Kidney epithelial cell (primary cell): ENCODE measurements at places on chromosomes 11 and 22. TPM values are rescaled to one million over a fixed set of nuclear protein-coding genes. Genes with fewer than 3 reads are reported as not detected.
A peak's percentile ranks its signal among the peaks of the same experiment; 100 is the strongest.

DNA sequence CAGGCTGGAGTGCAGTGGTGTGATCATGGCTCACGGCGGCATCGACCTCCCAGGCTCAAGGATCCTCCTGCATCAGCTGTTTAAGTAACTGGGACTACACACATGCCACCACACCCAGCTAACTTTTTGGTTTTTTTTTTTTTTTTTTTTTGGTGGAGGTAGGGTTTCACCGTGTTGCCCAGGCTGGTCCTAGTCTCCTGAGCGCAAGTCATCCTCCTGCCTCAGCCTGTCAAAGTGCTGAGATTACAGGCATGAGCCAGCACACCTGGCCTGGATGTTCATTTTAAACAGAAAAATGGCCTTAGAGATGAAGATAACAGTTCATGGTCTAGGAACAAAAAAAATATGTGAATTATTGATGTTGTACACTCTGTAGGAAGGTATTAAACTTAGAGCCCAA lies 13.6 kb upstream of the SLC25A18 start:
- DNase-seq: no peak

- no peak for DNase-seq
These were observed 24.0 kb downstream of the MARK2 start for GRCh38 chr11:63862923-63863322.

CENATAC gene
- 25.4 and 29.8 TPM in 2 replicates for total RNA-seq

DNA sequence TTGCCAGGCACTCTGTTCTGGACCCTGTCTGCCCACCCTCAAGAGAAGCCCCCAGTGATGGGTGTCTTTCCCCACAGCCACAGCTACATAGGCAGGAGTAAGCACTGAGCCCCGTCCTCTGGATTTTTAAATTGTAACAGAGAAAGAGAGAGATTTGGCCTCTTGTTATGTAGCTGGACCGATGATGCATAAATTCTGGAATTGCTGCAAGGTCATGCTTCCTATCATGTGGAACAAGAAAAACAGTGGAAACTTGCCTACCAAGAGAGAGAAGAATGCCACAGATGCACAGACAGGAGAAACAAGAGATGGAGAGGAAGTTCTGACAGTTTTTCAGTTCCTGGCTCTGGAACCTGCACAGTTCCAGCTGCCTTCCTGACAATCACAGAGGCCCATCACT lies 150.2 kb downstream of the ETS1 start:
- DNase-seq: peak; percentile 92

NRXN2 gene
- total RNA-seq: not detected in 2 replicates

NDUFC2 gene
- 98.5 and 155 TPM in 2 replicates for total RNA-seq

NF2 gene
- 110 and 111 TPM in 2 replicates for total RNA-seq

GRCh38 chr22:32517488-32517887 lies 42.9 kb downstream of the FBXO7 start:
- no peak for DNase-seq

DNA sequence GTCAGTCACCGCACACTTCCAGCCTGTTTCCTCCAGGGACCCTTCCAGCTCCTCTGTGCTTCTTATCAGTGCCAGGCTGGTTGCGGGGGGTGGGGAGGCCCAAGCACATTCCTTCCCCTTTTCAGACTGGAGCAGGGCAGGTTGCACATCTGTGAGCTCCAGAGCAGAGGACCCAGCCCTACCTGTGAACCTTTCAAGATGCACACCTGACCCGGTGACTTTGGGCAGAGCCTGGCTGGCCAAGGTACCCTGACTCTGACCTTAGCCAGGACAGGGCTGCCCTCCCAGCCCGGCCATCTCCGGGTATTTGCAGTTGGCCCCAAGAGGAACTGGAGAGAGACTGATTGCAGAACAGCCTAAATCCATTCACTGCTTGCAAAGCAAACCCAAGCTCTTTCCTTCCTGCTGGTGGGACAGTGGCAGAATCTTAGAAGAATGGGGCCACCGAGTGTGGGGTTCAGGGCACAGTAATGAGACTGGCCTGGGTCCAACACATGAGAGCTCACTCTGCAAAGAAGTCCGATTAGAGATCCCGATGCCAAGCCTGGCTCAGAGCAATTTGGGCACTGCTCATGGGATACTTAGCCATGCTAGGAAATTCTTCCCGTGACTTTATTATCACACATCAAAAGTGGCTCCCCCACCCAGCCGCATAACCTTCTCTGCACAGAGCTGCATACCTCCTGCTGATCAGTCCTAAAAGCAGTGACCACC lies 64.7 kb upstream of the CCND1 start:
- DNase-seq: no peak

DNA sequence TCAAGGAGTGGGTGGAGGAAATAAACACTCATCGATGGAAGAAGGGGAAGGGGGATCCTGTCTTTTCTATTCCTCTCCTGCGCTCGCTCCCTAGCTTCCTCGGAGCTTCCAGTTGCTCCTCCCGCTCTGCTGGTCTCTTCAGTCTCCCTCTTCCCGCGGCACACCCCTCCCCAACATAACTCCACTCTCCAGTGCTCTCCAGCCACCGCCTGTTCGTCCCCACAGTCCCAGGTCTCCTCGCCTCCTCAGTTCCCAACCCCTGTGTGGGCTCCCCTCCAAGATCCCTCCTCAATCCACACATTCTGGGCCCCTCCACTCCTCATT lies 438 bp downstream of the ZW10 start:
- no peak for DNase-seq

DNA sequence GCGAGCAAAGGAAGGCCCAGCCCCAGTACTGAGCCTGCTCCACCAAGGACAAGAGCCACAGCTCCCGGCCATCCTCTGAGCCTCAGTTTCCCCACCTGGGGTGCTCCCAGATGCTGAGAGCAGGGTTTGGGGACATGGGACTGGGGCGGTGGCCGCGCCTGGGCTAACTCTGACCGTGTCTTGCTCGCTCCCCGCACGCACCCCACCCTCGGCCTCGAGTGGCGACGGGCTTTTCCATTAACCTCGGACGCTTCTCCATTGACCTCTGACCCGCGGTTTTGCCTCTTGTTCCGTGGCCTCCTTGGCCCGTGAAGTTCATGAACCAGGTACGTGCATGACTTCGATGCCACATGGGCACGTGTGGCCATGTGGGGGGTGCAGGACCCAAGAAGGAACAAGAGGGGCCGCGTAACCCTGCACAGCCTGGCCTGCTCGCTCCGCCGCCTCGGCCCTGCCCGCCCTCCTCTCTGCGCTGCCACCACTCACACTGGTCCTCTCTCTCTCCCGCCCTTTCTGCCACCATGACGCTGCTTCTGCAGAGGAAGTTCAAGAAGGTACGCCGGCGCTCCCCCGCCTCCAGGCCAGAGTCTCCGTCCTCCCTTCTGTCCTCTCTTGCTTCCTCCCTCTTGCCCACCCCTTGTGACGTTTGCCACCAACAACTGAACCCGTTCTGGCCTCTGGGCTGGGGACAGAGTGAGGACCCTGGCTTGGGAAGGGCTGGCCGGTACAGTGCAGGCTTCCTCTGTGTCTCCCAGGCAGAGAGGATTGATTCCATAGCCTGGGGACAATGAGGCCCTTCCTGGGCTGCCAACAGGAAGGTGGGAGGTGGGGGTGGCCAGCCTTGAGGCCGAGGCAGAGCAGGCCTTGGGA lies 6.9 kb downstream of the TNNT3 start:
- DNase-seq: no peak

DNA sequence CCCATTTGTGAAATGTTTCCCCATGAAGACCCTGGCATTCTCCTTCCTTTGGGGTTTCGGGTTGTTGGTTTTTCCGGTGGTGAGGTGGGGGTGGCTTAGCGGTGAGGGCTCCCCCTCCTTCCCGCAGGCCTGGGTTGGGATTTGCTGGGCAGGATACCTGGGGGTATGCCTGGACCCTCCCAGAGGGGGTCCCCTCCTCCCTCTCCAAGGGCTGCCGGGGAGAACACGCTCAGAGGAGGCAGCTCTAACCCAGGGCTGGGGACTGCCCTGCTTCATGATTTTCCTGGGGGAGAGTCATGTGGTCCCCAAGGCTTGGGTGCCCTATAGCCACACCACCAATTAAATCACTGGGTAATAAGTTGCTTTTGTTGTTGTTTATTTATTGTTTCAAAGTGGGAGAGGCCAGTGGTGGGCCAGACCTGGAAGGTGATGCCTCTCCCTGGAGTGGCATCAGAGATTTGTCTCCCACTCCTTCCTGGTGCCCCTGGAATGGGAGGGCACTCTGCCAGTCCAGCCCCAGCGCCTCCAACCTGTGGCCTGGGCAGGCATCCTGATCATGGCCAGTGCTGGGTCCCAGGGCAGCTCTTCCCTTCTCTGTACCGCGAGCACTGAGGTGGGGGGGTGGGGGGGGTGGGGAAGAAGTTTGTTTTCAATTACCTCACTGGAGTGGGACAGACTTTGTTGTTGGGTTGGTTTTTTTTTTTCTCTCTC lies 1.3 kb upstream of the CLCF1 start:
- DNase-seq: no peak

DNA sequence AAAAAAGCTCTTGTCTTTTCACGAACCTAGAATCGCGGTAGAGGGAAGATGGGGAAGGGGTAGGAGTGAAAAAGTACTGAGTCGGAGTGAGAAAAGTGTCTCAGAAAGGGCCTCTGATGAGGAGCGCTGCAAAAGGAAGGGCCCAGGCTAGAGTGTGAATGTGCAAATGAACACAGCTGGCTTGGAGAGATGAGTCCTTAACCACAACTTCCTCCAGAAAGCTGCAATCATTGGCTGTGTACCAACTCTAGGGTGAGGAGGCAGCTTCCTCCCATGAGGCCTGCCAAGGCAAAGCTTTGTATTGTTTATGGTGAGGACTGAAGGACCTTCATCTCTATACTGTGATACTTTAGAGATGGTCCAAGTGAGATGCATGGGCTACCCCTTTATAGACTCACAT lies 566.9 kb upstream of the ANO5 start:
- no peak for DNase-seq

DNA sequence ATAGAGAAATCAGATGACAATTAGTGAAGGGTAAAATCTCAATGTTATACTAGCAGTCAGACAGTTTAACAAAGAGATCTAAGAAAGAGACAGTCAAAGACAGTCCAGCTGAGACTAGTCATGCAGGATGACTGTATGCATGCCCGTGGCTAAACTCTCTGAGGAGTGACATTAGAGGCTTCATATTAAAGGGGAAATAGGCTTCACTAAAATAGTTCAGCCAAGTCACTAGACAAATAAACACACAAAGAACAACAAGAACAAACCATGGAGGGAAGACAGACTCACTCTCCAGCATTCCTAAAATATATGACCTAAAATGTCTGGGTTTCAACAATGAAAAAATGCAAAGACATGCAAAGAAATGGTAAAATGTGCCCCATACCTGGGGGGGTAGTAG lies 18.6 kb upstream of the APLNR start:
- no peak for DNase-seq

DNA sequence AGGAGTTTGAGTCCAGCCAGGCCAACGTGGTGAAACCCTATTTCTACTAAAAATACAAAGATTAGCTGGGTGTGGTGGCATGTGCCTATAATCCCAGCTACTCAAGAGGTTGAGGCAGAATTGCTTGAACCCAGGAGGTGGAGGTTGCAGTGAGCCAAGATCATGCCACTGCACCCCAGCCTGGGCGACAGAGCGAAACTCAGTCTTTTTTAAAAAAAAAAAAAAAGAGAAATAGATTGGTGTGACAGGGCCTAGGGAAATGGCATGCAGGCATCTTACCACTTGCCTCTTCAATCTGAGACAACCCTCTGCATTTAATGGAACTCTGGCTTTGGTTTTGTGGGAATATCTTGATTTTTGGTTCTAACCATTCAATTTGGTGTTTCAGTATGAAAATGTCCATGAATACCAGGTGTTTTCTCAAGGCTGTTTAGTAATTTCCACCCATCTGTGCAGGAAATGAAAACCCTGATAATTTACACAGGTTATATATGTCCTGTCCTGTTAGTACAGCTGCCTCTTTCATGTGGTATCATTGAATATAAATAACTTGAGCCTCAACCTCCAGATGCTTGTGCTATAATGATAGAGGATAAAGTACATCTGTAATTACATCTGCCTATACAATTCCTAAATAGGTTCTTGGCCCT lies 8.4 kb downstream of the XBP1 start:
- no peak for DNase-seq

DNA sequence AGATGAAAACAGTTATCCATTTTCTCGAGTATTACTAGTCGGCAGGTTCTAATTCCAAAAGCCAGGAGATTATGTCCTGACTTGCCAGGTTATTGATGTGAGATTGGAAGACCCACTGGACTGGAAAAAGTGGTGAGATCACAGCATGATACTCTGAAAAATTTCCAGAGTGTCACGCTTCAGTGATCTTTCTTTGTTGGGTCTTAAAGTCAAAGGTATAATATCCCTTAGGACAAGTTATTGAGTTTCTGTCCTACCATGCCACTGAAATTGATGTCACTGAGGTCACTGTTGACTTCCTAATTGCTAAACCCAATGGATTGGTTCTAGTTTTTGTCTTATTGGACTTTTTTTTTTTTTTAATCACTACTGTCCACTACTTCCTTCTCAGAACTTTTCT lies 104.5 kb upstream of the GRAMD1B start:
- DNase-seq: no peak

RFPL2 gene
- not detected in 2 replicates for total RNA-seq

GRCh38 chr22:49371325-49372110 lies 456.2 kb downstream of the BRD1 start:
- DNase-seq: no peak

CHADL gene
- 1.6 and 1.8 TPM in 2 replicates for total RNA-seq

DNA sequence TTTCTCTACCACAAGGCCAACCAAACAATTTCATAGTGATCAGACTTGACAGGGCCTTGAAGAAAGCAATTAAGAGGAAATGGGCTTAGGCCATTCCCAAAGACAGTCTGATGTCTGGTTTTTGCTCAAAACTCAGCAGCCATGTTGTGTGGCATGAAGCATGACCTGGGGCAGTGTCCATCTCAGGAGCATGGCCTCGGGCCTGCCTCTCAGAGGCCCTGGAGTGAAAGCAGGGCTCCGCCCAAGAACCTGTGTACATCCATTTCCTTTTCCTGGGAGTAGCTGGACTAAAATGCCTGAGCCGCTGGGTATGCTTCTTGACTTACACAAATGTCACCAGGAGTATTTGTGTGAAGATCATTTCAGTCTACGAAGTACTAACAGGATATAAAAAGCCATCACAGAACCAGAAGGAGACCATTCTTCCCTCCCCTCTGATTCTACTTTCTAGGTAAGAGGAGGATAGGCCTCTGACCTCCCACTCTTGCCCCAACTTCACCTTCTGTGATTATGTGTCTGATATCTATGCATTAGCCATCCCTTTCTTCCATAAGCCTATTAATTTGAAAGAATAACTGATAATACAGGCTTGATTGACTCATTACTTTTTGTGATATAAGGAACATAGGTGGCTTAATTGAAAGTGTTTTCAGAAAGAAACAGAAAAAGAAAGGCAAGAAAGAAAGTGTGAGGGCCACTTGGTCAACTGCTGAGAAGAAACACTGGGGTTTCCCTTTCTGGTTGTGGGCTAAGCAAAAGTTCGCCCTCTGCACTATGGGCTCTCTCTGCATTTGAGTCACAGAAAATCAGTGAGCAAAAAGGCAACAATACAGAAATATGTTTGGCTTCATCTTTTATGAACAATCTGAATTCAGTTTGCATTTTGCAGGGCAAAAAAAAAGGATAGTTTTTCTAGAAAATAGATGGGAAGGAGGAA lies 188.6 kb upstream of the MTMR2 start:
- DNase-seq: no peak

ACTN3 gene
- total RNA-seq: not detected in 2 replicates
